WTC11 (cell line): ENCODE measurements at places on chromosomes 16 and 17.

DNA sequence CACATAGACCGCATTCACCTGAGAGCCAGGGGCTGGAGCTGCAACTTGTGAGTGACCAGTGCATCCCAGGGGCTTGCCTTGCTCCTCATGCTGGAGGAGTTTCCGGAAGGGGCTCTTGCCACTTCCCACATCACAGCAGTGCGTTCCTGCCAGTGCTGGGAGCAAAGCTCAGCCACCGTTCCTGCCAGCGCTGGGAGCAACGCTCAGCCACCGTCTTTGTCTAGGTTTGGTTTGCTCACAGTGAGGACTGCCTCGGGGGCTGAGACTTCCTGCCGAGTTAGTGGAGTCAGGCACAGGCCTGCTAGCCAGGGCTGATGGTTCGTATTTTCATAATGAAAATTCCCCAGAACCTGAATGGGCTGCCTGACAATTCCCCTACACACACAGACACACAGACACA is 5.4 kb upstream of the CHRNE start:
- peak; percentile 50 for DNase-seq

GRCh38 chr17:17447264-17447663 is 29.5 kb upstream of the MED9 start:
- no peak for DNase-seq

DNA sequence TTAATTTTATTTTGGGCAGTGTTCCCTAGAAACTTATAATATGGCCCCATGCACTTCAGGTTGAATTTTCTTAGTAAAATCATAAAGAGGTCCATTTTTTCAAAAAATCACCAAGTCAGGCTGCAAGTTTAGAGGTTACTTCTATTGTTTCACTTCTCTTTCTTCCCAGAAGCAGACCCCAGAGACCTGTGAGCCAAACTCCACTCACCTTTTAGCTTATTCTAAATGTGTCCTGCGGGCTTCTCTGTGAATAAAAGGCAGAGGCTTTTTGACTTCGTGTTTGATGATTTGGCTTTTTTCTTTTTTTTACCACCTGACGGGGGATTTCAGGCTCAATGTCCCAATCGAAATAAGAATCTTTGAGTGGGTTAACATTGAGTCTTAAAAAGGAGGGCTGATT is 7.4 kb downstream of the PRKCB start:
- DNase-seq, result no peak

- peak; percentile 25 for DNase-seq
Observed at GRCh38 chr17:57257895-57258851, 1.9 kb downstream of the MSI2 start.

- peak; percentile 90 for DNase-seq
Observed at GRCh38 chr16:29678691-29679267, at the start of gene QPRT. QPRT (plus strand) TSS chr16:29679180; CDS start chr16:29679198, 18 bp downstream.

GRCh38 chr17:78206298-78206697 is 7.8 kb upstream of the BIRC5 start:
- no peak for DNase-seq

DNA sequence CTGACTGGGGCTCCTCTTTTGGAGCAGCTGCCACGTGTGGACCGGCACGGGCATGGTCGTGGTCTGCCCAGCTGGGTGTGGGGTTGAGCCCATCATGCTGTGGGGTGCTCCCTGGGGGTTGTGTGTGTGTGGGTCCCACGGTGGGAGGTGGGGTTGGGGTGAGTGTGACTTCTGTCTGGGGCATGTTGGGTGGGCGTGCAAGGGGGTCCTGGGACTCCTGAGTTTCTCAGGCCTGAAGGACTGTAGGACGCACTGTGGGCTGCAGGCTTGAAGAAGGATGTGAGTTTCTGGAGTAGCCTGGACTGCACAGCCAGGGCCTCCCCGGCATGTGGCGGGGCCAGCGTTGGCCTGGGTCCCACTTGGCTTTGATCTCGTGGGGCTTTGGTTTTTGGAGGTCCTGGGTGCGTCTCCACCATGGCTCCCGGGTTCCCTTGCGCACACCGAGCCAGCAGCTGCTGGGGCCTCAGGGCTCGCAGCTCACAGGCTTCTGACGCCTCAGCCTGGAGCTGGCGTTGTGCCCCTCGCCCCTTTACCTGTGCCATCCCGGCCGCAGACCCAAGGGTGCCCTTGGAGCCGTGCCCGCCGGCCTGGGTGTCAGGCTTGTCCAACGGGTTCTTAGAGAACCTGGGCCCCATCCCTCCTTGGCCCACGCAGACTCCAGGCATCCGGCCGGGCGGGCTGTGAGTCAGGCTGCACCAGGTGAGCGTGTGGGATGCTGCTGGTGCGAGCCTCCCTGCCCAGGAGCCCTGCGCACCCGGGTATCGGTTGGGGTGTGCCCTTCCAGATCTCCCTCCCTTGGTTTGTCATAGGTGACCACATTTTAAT is 34.4 kb upstream of the ZNF750 start:
- no peak for DNase-seq

- DNase-seq, result peak; percentile 54
Observed at GRCh38 chr16:19718624-19718965, 524 bp downstream of the IQCK start.

- no peak for DNase-seq
Observed at GRCh38 chr16:77555126-77555525, 120.3 kb upstream of the ADAMTS18 start.
